Right lung (tissue), 10 donors: ENCODE measurements at places on chromosomes 12 and 14. TPM values are rescaled to one million over a fixed set of nuclear protein-coding genes. Genes with fewer than 3 reads are reported as not detected.

The CACNA2D4 gene
- 2.4 TPM for polyA plus RNA-seq

The CELA1 gene
- not detected for polyA plus RNA-seq

The INHBC gene
- 0.29 TPM for polyA plus RNA-seq

The SLC5A8 gene
- polyA plus RNA-seq, result not detected

The KRT71 gene
- not detected for polyA plus RNA-seq

The SIX6 gene
- not detected for polyA plus RNA-seq

The SYT10 gene
- polyA plus RNA-seq, result 0.03 TPM

The IL22 gene
- not detected for polyA plus RNA-seq

The KRT83 gene
- polyA plus RNA-seq, result not detected

The RDH12 gene
- polyA plus RNA-seq, result 0.77 TPM

The ZNF891 gene
- polyA plus RNA-seq, result 8.1 TPM

The TAS2R50 gene
- polyA plus RNA-seq, result 0.26 TPM

The HAL gene
- 0.68 TPM for polyA plus RNA-seq

The OR6C2 gene
- not detected for polyA plus RNA-seq

The FOXN4 gene
- polyA plus RNA-seq, result 1.1 TPM

The BHLHE41 gene
- polyA plus RNA-seq, result 0.86 TPM

The BTBD6 gene
- polyA plus RNA-seq, result 37.4 TPM

The POLE2 gene
- polyA plus RNA-seq, result 21.3 TPM

The APOF gene
- polyA plus RNA-seq, result not detected

The TMPRSS12 gene
- 0.09 TPM for polyA plus RNA-seq

The PLA2G1B gene
- 2.0 TPM for polyA plus RNA-seq

The C12orf54 gene
- 0.39 TPM for polyA plus RNA-seq

The CMA1 gene
- 0.49 TPM for polyA plus RNA-seq

The TIMM9 gene
- 77.8 TPM for polyA plus RNA-seq

The KCNC2 gene
- polyA plus RNA-seq, result 0.20 TPM

The OTX2 gene
- polyA plus RNA-seq, result not detected

The SMCO2 gene
- 0.18 TPM for polyA plus RNA-seq

The TECPR2 gene
- polyA plus RNA-seq, result 15.6 TPM

The SLC8A3 gene
- 23.7 TPM for polyA plus RNA-seq

The CLEC4C gene
- 0.18 TPM for polyA plus RNA-seq

The HCAR2 gene
- polyA plus RNA-seq, result 0.25 TPM

The CCDC196 gene
- not detected for polyA plus RNA-seq
